Posterior cingulate gyrus (tissue), 11 donors: ENCODE measurements at places on chromosomes 11 and 22.

GRCh38 chr11:57161351-57161750, 20.4 kb upstream of the LRRC55 start:
- no peak for DNase-seq

DNA sequence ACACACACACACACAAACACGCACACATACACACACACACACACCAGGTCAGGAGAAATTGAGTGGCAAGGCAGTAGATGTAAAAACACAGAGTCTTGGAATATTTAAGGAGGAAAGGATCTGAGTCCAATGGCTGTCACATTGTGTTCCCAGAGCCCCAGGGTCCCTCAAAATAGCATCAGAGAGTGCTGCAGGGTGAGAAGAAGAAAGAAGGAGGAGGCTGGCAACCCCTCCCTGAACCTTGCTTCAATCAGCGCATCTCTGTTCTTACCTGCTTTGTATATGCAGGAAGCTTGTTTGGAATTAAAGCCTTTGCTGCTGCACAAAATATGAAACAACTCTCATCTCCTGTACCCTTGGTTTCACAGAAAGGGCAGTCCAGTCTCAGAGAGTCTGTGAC, 406.5 kb downstream of the MIAT start:
- DNase-seq: no peak

- peak; percentile 83 for DNase-seq
Observed at GRCh38 chr11:88174709-88175568, at the start of gene RAB38. Gene RAB38, minus strand, starts transcription at chr11:88175443. Its CDS starts 59 bp downstream, at chr11:88175384.

DNA sequence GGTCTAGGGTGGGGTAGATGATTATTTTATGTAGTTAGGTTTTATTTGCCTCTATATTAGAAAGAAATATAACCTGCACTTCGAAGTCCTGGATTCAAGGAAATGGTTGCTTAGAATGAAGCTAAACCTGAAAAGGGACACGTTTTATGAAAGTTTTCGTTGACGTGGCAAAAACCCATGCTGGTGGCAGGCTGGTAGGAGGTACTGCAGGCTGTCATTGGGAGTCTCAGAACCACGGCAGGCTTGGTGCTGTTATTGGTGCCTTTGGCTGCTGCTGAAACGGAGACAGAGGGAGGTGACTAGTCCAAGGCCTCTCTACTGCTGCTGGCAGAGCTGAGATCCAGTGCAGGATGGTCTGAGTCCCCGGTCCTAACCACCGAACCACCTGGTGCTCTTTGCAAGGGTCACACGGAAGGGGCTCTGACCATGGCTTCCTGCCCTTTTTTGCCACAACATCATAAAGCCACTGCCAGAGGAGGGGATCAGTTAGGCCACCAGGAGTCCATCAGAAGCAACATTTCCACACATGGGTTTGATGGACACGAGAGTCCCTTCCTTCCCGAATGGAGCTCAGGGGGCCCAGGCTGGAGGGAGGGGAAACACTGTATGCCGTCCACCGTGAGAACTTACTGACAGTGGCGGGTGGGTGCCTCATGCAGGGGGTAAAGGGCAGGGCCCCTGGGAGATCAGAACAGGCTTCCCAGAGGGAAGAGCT, 13.4 kb downstream of the CSF2RB start:
- no peak for DNase-seq

- no peak for DNase-seq
Observed at GRCh38 chr11:134530636-134531326, 118.7 kb upstream of the B3GAT1 start.

DNA sequence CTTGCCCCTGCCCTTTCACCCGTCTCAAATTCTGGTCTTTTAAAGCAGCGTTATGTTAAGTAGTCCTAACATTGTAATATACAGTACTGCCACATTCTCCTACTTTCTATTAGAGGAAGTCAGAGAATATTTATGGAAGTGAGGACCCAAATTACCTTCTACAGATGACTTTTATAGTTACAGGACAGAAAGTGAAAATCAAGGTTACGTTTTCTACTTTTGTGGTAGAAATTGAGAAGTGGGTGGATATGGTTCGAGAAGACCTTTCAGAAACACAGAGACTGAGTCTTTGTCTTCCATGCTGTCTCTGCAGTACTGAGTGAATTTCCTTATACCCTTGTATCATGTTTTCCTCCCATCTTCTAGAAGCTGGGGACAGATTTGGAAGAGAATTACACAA, 17.1 kb downstream of the SC5D start:
- DNase-seq: no peak

DNA sequence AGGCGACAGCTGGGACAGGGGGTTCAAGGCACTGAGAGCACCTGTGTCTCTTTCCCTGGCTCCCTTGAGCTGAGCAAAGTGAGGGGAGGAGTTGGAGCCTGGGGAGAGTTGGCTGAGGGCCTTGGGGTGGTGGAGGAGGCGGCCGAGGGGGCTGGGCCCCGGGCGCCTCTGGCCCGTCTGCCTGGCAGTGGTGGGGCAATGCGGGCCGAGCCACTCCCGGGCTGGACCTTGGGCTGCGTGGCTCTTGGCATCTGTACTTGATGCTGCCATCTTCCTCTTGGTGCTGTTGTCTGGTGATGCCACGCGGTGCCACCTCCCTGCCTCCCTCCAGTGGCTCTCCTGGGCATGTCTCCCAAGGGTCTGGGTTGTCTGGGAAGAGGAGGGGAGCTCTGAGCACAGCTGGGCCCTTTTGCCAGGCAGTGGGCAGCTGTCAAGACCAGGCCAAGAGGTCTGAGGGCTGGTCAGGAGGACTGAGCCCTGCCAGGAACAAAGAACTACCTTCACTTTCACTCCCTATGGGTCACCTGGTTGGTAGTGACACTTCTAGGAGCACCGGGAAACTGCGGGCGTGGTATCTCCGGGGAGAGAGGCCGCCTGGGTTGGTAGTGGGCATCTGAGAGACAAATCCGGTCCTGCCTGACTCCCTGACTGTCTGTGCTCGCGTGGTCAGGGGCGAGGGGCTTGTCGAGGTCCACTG, 1.3 kb downstream of the GRIK4 start:
- DNase-seq: peak; percentile 48

- no peak for DNase-seq
Observed at GRCh38 chr22:22506736-22507135, 1.8 kb downstream of the ZNF280B start.

DNA sequence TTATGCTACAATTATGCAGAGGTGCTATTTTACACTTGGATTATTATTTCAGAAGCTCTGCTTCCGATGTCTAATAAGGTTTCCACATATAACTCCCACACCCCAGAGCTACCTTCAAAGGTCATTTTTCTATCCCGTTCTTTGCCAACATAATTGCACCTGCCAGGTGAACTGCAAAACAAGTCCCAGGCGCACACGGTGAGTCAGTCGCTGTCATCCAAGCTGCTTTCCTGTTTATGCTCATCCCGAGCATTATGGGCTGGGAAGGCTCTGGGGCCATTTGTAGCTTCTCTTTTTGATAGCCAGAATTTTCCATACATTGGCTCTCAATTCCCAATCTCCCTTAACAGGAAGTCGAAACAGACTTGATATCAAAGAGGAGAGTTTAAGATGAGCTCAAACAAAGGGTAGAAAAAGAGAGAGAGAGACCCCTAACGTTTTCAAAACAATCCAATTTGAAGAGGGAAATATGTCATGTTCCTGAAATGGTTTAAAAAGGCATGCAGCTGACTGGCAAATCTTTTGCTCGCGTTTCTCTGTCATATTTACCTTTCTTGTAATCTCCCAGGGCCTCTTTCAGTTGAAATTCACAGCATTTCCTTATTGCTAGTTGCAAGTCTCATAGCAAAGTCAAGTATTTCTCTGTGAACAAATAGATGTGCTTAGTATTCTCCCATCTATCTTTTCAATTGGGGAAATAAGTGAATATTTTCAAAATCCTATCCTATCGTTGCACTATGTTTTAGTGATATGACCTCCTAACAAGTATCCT, 815.9 kb downstream of the KCNA4 start:
- DNase-seq: no peak

DNA sequence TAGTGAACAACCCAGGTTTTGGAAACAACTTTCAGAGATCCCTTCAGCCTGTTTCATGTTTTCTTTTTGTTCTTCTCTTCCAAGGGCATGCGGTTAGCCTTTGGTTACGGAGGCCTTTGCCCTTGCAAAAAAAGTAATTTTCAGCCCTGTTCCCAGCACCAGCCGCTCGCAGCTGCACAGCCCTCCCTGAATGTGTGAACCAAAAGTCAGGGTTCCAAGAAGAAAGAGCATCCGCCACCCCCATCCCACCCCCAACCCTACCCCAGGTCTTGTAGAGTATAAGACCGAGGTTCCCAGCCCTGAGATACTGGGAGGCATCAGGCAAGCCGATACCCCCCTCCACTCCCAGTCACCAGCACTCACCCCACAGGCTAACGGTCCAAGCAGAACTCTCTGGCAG, 56.4 kb downstream of the IGLL1 start:
- no peak for DNase-seq

DNA sequence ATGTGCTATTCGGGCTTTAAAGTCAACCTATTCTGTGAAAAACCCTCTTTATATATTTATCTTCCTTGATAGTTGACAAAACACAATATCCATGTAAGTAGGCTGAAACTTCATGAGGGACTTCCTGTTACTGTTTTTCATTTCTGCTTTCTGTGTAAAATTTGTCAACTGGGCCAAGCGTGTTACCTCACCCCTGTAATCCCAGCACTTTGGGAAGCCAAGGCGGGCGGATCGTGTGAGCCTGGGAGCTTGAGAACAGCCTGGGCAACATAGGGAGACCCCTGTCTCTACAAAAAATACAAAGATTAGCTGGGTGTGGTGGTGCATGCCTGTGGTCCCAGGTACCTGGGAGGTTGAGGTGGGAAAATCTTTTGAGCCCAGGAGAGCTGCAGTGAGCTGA, 66.5 kb upstream of the SLC25A18 start:
- no peak for DNase-seq

DNA sequence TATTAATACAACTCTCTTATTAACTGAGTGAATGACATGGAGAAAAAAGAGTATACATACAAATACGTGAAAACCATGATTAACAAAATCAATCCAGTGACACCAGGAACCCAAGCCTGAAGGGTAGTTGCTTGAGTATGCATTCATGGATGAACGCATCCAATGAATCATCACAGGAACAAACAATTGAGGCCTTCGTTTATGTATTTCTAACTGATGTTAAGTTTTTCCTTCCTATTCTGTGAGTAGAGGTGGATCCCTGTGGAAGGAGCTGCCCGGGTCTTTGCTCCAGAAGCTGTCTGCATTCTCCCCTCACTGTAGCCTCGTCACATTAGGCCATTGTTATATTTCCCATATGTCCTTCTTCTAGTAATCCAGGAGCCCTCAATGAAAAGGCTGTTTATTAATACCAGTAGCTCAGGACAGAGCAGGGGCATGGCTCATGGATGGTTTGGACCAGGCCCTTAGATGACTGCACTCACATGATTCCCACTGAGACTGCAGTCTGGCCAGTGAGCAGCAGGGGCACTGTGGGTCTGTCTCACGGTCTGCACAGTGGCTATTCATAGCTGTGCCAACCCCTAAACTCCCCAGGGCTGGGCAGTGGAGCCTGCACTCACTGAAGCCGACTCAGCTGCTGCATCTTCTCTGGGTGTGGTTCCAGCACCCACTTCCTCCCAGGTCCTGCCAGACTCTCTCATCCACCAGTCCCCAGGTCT, 128.1 kb upstream of the TOP3B start:
- peak; percentile 41 for DNase-seq

- no peak for DNase-seq
Observed at GRCh38 chr11:129546266-129546665, 170.6 kb downstream of the BARX2 start.

DNA sequence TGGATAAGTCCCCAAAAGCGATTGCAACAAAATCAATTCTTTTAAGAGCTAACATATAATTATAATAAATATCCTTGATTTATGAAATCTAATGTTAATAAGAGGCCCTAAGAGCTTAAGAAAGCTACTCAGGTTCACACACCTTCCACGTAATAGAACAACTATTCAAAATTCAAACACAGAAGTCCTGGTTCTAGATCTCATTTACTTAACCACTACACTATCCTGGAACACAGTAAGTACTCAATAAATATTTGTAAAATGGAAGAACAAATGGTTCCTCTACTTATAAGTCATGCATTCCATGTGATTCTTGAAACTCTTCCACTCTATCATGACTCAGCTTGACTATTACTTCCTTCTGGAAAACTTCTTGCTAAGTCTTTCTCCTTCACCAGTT, 268.2 kb downstream of the FAM181B start:
- no peak for DNase-seq

DNA sequence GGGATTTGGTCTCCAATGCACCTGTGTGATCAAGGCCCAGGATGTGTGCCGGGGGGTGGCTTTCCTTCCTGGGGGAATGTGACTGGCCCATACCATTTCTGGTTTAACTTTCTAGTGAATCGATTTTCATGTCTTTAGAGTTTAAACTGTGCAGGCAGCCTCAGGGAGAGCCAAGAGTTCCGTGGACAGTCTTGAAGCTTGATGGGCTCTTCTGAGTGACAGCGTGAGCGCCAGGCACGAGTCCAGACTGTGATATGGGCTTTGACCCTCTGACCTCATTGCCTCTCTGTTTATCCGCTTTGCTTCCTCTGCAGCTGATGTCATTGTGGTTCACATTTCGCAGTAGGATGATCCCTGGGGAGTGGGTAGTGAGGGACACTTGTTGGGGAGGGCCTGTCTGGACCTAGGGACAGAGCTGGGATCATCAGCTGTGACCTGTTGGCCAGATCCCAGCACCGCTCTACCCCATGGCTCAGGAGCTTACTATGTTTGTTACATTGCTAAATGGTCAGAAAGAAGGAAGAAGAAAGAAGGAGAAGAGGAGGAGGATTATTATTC, 80.6 kb upstream of the CLDN5 start:
- no peak for DNase-seq

GRCh38 chr11:85941380-85941973, 86.3 kb downstream of the CCDC83 start:
- DNase-seq: peak; percentile 27

GRCh38 chr22:31491218-31491962, 1.7 kb upstream of the EIF4ENIF1 start:
- no peak for DNase-seq

- no peak for DNase-seq
Observed at GRCh38 chr22:23418159-23418788, 161.8 kb downstream of the IGLL1 start.

DNA sequence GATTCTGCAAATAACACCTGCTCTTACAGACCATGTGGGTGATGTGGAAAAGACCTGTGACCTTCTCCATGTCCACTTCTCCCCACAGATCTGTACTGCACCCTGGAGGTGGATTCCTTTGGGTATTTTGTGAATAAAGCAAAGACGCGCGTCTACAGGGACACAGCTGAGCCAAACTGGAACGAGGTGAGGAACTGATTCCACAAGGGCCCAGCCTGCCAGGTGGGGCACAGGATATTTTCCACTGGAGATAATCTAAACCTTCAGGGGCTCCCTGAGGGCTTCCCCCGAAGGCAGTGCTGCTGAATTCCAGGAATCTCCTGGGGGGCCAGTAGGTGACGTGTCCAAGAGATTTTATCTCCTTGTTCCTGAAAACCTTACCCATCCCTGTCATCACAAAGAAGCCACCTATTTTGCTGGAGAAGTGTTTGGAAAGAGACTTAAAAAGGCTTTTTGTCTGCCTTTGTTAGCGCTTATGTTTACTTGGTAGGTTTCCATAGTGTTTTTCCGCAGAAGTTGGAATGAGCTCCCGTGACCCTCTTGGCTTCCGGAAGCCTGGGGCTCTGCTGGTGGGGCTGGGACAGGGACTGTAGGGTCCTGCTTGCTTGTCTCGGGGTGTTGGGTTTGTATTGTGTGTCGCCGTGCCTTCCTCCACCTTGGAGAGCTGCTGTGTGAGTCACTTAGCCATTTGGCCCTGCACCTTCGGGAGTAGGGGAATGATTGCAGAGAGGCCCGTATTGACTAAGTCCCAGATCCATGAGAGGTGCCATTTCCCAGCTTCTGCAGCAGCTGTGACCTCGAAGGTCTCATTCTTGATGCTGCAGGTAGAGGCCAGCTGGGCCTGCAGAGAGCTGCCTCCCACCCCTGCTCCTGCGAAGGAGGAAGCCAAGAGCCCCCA, 112.4 kb downstream of the BCR start:
- no peak for DNase-seq
